ENCODE measurements at places on chromosomes 12 and 14. TPM values are rescaled to one million over a fixed set of nuclear protein-coding genes. Genes with fewer than 3 reads are reported as not detected.

- DNase-seq = no peak
Measured at GRCh38 chr12:7403466-7403865, 40.5 kb downstream of the CD163L1 start.

The KDM2B gene
- 31.2 TPM for polyA plus RNA-seq

The PTPRB gene
- not detected for polyA plus RNA-seq

DNA sequence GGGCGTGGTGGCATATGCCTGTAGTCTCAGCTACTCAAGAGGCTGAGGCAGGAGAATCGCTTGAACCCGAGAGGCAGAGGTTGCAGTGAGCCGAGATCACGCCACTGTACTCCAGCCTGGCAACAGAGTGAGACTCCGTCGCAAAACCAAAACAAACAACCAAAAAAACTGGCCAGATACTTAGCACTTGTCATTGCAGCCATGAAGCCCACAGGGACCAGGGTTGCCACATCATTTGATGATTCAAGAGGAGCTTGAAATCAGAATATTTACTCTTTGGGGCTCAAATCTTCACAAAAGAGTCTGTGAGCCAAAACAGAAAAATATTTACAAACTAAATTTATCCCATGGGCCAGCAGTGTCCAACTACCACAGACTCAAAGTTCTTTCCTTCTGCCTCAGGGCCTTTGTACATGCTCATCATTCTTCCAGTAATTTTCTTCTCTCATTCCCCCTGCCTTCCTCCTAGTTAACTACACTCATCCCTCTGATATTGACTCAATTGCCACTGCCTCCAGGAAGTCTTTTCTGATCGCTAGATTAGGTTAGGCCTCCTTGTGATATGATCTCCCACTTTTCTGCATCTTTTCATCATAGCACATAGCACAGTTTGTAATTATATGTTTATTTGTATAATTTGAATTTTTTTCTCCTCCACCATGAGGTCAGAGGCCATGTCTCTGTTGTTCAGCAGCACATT lies 130.8 kb upstream of the PLEKHG7 start:
- DNase-seq = no peak

- no peak for DNase-seq
Measured at GRCh38 chr12:40336573-40337199, 111.9 kb downstream of the LRRK2 start.

- DNase-seq = no peak
Measured at GRCh38 chr14:36659010-36659821, 2.4 kb upstream of the PAX9 start.

Data from naive B cell (primary cell).